ENCODE measurements at places on chromosomes 6 and 20. TPM values are rescaled to one million over a fixed set of nuclear protein-coding genes. Genes with fewer than 3 reads are reported as not detected.

DNA sequence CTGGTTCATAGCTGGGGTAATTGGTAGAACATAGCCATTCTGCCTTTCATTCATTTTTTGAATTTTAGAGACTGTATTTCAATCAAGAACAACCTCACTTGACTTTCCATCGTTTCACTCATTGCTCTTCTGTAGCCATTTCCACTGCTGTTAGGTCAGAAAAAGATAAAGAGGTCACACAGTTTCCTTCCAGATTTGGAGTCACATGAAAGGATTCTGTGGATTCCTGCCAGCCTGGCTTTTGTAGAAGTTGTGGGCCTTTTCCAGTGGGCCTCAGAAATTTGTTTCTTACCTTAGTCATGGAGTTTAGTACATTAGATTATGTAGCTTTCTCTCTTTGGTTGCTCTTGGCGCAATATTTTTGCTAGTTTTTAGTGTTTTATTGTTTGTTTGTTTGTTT, 157.8 kb downstream of the SASH1 start:
- DNase-seq, result no peak

- no peak for DNase-seq
Measured at GRCh38 chr6:157798851-157799250, 24.2 kb upstream of the SNX9 start.

DNA sequence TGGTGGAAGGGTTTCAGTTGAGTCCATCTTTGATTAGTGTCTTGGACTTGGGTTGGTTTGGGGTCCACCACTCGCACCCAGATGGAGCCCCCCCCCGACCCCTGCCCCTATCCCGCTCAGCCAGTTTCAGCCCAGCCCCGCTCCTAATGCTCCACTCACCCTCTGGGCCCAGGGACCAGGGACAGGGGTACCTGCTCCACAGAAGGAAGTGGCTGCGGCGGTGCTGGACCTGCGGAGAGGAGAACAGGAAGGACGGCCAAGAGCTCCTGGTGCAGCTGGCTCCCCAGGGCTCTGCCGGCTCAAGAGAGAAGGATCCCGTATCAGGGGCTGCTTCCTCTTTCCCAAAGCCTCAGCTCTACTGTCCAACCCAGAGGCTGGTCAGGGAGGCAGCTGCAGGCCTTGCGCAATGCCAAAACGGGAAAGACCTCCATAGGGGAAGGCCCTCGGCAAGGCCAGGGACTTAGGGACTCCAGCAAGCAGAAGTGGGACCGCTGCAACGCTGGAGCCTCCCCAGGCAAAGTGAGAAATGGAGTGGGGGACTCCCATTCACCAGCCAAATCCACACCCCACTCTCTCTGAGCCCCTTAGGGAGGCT, at the start of gene SIGLEC1:
SIGLEC1 (minus strand) TSS at position 322 of the 595 bp plus-strand sequence. CDS start 5,472 bp downstream, outside the sequence.
- DNase-seq, result no peak

BTN1A1 gene
- not detected for polyA plus RNA-seq

- DNase-seq, result no peak
Measured at GRCh38 chr6:142184307-142184706, 37.2 kb downstream of the VTA1 start.

DNA sequence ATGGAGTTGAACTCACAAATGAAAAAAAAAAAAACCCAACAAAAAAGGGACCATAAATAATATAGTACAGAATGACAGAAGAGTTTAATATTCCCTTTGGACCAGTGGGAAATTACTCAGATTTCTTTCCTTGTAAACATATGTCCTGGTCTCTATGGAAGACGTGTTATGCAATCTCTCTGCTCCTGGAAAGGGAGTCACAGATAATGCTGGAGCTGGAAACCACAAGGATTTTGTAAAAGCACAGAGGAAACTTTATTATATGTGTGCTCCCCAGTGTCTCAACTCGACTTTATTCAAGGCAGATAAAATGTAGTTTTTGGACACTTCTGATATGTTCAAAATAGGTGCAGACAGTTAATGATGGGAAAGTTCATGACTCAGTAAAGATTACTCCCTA, 88.1 kb upstream of the ZFP64 start:
- DNase-seq, result no peak

DNA sequence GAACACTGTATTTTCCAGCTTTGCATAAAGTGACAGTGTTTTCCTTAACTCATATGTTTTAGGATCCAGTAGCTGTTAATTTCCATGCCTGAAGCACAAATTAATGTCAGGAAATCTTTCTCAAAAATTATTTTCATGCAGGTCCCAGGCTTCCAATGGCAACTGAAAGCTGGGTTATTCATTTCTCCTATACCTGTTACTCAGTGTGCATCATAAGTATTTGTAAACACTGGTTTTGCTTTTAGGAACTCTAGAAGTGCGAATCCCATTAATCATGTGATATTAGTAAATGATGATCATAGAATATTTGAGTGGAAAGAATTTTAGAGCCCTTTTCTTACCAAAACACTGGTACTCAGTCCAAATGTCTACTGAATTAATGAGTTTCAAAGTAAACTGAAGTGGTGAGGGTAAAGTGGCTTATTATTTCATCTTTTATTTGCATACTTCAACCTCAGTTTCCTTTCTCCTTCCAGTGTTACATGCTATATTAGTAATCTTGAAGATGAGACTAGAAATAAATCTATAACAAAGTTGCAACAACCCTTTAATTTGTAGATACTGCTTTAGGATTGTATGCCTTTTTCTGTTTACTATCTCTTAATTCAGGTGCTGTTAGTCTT, 124.0 kb downstream of the ZFAND3 start:
- no peak for DNase-seq

DNA sequence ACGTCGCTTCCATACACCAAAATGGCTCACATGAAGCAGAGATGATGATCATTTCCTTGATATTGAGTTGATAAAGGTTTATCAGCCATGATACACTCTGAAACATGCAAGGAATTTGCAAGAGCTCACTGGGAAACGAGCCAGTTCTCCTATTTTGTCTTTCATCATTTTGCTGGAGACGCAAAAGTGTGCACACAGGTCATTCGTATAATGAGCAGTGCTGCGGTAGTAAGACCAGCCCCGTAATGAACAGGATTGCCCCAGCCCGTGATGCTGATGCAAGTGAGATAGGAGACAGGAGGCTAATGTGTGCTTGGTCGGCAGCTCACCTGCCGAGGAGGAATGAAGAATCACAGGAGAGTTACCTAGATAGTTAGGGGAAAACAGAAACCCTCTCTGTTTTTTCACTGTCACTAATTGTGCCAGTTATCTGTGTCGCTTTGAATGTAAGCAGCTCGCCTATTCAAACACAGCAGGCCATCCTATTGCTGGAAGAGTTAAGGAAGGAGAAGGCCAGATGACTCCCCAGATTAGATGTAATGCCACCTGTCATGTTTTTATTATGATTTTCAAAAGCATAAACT, 391.8 kb downstream of the SAMD5 start:
- DNase-seq, result no peak

DNA sequence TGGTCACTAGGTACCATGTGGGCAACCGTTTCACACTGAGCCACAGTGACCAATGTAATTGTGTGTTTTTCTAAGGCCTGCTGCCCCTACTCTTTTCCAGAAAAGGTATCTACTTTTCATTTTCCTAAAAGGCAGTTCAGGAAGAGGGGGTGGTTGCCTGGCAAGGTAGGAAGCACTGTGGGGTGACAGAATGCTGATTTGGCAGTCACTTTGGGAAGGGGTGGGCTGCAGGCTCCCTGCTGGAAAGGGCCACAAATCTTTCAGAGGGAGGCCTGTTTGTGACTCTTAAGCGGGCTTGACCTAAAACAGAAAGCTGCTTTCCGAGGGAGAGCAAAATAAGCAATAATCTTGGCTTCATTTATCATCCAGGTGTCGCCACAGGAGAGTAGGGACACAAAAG, 5.2 kb upstream of the NNAT start:
- no peak for DNase-seq

PNLDC1 gene
- not detected for polyA plus RNA-seq

RNF39 gene
- not detected for polyA plus RNA-seq

DNA sequence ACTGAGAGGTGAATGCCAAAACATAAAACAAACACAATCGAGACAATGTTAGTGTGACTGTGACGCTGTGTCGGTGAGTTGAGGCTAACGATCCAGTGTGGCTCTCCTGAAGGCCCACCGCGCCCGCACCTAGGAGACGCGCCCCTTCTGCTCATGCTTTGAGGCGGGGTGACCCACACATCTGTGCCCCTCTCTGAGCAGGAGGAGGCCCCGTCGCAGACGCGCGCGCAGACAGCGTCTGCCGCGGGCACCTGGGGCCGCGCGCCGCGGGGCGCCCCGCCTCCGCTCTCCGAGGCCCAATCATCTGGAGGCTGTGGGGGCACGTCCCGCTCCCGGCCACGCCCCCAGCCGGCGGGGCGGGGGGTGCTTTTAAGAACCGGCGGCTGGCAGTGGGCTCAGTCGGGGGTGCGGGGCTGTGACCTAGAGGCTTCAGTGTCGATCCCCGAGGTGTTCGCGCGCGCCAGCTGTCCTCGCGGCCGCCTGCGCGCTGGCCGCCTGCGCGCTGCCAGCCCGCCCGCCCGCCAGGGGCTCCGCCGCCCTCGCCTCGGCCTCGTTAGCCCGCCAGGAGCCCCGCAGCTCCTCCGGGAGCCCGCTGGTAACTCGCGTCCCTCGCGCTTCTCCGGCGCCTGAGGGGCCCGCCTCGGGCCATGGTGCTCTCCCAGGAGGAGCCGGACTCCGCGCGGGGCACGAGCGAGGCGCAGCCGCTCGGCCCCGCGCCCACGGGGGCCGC, at the start of gene SLC16A10:
SLC16A10 (plus strand) TSS at position 398 of the 730 bp plus-strand sequence; CDS start at position 648, 250 bp downstream.
- no peak for DNase-seq

GRCh38 chr6:132589454-132589853, at the start of gene TAAR5:
TSS of gene TAAR5 (minus strand) at chr6:132589741. CDS start at chr6:132589686, 55 bp downstream.
- DNase-seq, result no peak

DNA sequence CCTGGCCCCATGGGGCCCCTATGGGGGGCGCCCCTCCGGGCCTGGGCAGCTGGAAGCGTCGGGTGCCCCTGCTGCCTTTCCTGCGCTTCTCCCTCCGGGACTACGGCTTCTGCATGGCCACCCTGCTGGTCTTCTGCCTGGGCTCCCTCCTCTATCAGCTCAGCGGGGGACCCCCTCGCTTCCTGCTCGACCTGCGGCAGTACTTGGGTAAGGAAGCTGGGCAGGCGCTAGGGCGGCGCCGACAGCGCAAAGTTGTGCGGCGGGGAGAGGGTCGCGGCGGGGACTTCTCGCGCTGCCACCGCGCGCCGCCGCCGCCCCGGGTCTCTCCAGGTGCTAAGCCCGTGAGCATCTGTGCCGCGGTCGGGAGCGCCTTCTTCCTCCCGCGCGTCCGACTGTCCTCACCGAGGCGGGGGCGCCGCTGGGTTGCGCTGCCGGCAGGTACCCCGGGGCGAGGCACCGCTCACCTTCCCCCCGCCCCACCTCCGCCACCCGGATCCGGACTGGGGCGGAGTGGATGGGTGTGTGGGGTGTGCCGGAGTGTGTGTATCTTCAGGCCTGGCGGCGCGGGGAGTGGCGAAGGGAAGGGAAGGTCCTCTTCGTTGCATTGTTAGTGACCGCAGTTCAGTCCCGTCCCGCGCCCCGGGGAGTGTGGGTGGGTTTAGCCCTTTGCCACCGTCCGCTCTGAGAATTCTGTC, 788 bp downstream of the UST start:
- DNase-seq, result no peak

- no peak for DNase-seq
Measured at GRCh38 chr6:150006961-150007464, 18.3 kb downstream of the RAET1L start.

DNA sequence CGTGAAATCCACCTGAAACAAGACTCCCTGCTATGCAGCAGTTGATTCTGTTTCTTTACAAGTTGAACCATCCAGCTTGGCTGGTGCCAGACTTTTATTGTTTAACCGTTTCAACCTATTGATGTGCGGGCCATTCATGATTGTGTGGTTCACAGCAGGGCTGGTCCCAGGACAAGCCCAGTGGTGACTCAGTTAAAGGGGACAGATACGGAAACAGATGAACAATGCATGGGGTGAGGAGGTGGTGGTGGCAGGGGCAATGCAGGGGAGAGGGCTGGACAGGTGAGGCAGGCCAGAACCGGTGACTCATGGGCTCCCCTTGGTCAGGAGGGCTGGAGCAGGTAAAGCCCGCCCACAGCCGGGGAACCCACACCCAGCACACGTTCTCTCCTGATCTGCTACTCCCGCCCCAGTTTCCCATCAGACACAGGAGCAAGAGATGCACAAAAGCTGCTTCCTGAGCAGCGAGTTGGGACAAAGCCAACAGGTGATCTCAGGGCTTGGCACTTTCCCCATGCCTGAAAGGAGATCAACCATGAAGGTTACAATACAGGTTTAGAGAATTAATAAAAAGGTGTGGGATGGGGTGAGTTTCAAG, 232.2 kb downstream of the LY86 start:
- DNase-seq, result no peak

DNA sequence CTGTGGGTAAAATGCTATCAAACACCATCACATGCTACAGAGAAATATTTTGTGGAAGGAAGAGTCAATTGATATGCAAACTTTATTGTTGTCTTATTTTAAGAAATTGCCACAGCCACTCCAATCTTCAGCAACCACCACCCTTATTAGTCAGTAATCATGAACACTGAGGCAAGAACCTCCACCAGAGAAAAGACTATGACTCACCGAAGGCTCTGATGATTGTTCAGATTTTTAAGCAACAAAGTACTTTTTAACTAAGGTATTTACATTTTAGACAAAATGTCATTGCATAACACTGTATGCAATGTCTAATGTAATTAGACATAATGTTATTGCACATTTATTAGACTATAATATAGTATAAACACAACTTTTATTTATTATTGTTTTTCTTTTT, 26.2 kb upstream of the MMP24 start:
- DNase-seq, result peak; percentile 53

DNA sequence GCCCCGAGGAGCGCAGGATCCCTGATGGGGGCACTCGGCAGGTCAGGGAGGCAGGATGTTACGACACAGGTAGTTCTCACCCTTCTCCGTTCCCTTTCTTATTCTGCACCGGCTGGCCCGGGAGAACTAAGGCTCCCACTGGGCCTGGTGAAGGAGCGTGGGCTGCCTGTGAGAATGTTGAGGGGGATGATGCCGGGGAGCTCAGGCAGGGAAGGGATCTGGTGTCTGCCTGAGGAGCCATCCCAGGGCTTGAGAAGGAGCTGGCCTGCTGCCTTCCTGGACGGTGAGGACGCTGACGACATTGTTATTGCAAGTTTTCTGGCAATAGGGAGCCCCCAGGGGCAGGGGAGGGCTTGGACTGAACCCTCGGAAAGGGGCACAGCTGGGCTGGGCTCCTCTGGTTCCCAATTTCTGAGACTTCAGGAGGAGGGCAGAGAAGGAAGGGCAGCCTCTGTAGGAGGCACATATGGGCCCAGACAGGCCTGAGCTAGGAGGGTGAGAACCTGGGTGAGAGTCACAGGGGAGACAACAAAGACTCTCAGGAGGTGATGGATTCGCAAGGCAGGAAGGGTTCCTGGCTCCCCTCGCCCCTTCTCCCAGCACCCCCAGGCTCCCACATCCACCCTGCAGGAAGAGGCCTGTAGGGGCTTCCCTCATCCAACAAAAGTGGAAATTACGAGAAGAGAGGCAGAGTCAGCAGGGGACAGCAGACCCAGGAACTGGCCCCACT, 32.8 kb downstream of the CYP21A2 start:
- DNase-seq, result no peak

Measured in BJ (cell line).